Frontal cortex (tissue), 4 donors: ENCODE measurements at places on chromosomes 6 and 20.

GRCh38 chr20:34600892-34601653 is 42.6 kb downstream of the MAP1LC3A start:
- DNase-seq: no peak

GRCh38 chr6:129733290-129733689 is 23.3 kb upstream of the ARHGAP18 start:
- DNase-seq: no peak

DNA sequence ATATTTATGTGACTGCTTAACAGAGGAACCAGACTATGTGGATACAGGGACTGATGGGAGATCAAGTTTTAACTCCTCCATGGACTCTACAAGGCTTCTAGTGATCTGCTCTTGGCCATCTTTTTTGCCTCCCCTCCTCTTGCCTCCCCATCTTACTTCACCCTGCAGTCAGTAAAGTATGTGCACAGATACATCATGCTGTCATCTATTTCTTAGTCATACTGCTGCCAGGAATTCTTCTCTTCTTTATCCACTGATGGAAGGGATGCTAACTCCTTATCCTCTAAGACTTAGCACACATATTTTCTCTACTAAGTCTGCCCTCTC is 27.6 kb upstream of the FAM83C start:
- no peak for DNase-seq

- no peak for DNase-seq
These were observed 1.7 kb downstream of the LOC128125822 start for GRCh38 chr6:63573899-63574553.

DNA sequence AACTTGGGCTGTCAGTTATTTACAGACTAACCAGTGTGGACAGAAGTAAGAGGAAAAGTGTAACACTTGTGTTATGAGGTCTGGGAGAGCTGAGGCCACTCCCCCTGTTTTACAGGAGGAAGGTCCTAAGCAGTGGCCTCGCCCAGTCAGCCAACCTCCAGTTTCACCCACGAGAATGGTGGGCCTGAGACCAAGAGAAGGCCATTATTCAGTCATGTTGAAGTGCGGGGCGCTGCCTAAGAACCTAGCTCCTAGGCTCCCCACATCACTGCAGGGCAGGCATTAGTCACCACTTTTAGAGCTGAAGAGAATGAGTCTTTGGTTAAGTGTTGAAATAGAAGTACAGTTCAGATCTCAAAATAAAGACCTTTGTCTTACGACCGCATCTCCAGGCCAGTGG is 27.9 kb downstream of the CDYL start:
- no peak for DNase-seq
